ENCODE measurements at places on chromosomes 16 and 17.

DNA sequence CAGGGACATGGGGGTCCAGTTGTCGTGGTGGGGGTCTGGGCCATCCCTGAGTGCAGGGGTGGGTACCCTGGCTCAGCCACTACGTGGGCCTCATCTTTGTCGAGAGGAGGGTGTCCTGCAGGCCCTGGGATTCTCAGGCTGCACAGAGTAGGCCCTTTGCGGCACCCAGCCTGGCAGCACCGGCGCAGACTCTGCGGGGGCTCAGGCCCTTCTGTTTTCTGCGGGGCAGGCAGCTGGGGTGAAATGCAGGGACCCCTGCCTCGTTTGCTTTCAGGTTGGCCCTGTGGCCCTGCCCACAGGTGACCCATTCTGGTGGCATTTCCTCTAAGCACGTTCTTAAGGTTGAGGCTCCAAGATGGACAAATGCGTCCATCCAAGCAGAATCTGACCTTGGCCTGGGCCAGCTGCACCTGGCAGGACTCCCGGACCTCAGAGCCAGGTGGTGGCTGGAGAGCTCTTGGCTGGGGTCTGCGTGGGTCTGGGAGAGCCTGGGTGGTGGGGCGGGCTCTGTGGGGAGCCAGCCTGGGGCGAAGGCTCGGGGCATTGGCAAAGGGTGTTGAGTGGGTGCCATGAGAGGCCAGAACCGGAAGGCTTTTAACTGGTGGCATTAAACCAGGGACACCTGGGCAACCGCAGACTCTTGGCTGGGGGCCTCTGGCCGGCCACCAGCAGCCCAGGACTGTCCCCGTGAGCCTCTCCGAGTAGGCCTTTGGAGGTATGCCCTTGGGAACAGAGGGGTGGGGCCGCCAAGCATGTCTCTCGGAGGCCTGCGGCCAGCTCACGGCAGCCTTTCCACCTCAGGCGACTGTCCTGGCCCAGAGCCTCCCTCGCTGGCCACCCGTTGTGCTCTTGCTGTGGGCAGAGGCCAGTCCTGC lies 16.9 kb downstream of the PRSS27 start:
- no peak for DNase-seq

- DNase-seq, result no peak
Measured at GRCh38 chr16:24151482-24151939, 104.6 kb upstream of the CACNG3 start.

DNA sequence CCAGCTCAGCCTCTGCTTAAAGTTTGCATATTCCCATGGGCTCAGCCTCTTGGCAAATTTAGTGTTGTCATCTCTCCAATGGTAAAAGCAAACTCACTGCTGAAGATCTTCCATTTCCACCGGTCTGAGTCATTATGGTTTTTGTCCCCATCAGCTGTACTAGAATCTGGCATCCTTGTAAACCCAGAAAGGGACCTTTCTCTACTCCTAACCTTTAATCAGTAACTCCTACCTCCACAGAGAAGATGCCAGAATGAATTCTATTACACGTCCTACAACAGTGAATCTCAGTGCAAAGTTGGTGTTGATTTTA lies 45.8 kb downstream of the ZNF652 start:
- no peak for DNase-seq

GRCh38 chr16:11498683-11499082 lies 88.0 kb downstream of the LITAF start:
- no peak for DNase-seq

- peak; percentile 70 for DNase-seq
Measured at GRCh38 chr16:24070851-24071250, 185.3 kb upstream of the CACNG3 start.

DNA sequence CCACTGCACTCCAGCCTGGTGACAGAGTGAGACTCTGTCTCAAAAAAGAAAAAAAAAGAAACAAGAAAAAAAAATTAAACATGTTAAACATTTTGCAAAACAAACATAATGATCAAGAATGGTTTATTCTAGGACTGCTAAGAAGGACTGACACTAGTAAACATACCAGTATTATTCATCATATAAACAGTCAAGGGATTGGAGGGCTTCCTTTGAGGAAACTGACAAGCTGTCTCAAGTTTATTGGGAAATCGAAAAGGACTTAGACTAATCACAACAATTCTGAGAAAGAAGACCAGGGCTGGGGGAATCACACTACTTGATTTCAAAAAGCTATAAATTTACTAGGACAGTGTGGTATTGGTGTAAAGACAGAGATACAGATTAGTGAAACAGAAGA lies 75.5 kb downstream of the MYH10 start:
- DNase-seq, result no peak

DNA sequence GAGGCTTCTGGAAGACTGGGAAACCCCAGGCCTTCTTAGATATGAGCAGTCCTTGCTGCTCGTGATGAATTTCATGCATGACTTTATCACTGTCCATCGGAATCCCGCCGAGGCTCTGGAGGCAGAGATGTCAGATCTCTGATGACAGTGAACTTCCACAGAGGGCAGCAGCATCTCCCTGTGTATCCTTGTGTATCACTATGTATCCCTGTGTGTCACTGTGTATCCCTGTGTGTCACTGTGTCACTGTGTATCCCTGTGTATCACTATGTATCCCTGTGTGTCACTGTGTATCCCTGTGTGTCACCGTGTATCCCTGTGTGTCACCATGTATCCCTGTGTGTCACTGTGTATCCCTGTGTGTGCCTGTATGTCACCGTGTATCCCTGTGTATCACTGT lies 160.2 kb upstream of the CHMP6 start:
- no peak for DNase-seq

GRCh38 chr17:43667947-43668348 lies 6.2 kb upstream of the MEOX1 start:
- no peak for DNase-seq

- no peak for DNase-seq
Measured at GRCh38 chr16:52964290-52964689, 88.4 kb downstream of the CHD9NB start.

GRCh38 chr17:29167393-29168078 lies 12.7 kb downstream of the MYO18A start:
- DNase-seq, result no peak

DNA sequence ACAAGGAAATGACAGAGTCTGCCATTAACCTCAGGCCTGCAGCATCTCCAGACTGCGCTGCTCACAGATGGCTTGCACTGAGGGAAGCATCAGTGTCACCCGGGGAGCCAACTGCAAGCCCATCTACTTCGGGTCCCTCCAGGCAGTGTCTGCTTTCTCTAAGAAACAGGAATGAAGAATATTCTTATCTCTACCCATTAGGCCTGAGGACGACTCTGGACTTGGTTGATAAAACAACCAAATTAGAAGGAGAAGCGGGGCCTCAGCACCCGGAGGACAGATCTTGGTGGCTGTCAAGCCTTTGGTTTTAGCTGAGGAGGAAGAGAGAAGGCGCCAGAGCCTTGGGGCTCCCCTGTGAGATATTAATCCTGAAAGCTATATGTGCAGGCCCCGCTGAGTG lies 19.5 kb upstream of the MGAT5B start:
- DNase-seq, result no peak

- DNase-seq, result no peak
Measured at GRCh38 chr17:78346605-78347250, 13.1 kb downstream of the SOCS3 start.

GRCh38 chr16:275041-275641 lies 603 bp downstream of the RGS11 start:
- DNase-seq, result peak; percentile 54

DNA sequence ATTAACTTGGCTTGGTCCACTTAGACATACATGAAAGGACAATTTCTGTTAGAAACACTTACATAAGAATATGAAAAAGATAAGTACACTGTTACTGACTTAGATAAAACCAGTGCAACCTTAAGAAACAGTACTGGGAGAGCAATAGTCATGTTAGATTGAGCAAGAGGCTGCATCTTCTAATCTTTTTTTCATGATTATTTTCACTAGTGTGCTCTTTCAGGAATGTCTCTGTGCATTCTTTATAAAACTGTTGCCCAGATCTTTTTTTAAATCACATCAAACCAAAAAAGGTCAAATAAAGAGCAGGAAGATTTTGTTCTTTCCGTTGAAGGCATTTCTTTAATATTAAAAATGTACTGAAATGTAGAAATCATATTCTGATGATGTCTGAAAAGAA lies 100.7 kb upstream of the AXIN2 start:
- no peak for DNase-seq

DNA sequence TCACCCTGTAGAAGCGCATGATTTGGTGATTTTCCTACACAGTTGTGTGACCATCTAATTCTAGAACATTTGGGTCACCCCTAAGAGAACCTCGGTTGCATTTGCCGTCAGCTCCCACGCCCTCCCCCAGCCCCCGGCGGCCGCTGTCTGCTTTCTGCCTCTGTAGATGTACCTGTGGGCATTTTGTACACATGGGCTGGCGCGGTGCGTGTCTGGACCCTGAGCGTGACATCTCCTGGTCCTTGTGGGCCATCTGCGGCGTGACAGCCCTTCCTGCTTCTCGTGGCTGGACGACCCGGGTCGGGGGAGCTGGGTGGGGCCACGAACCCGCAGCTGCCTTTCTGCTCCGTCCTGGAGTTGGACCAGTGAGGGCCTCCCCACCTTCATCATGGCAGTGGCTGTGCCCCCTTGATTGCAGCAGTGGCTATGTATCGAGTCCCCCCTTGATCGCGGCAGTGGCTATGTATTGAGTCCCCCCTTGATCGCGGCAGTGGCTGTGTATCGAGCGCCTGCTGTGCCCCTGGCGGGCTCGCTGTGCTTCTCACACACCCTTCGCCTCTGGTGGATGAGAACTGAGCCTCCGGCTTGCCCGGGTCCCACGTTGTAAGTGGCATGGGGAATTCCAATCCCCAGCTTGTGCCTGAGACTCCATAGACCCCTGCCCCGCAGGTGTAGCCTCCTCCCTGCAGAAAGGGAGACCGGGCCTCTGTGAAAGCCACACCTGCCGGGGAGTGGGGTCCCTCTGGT lies 24.1 kb downstream of the GSE1 start:
- DNase-seq, result no peak

GRCh38 chr17:79575229-79575628 lies 35.6 kb downstream of the RBFOX3 start:
- DNase-seq, result no peak

DNA sequence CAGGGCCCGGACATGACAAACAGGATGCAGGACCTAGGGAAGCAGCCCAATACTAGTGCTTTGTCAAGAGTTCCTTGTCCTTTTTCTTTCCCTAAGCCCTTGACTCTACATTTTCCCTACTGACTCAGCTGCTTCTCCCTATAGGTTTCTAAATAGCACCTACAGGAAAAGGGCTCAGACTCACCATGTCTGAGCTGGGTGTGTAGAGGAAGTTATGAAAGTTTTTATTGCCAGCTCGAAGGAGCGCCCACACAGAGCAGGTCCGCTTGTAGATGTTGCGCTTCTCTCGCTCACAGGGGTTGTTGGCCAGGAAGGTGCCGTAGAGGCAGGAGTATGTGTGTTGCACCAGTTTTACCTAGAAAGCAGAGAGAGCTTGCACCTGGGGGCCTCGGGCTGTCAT lies 10.6 kb downstream of the MTMR4 start:
- DNase-seq, result no peak

- DNase-seq, result no peak
Measured at GRCh38 chr17:51740531-51740930, 418.0 kb downstream of the CA10 start.

GRCh38 chr17:17028059-17028877 lies 14.0 kb upstream of the MPRIP start:
- peak; percentile 77 for DNase-seq

- DNase-seq, result no peak
Measured at GRCh38 chr16:88331989-88332920, 50.5 kb upstream of the ZNF469 start.

GRCh38 chr16:84637709-84638108 lies 10.6 kb upstream of the KLHL36 start:
- no peak for DNase-seq

DNA sequence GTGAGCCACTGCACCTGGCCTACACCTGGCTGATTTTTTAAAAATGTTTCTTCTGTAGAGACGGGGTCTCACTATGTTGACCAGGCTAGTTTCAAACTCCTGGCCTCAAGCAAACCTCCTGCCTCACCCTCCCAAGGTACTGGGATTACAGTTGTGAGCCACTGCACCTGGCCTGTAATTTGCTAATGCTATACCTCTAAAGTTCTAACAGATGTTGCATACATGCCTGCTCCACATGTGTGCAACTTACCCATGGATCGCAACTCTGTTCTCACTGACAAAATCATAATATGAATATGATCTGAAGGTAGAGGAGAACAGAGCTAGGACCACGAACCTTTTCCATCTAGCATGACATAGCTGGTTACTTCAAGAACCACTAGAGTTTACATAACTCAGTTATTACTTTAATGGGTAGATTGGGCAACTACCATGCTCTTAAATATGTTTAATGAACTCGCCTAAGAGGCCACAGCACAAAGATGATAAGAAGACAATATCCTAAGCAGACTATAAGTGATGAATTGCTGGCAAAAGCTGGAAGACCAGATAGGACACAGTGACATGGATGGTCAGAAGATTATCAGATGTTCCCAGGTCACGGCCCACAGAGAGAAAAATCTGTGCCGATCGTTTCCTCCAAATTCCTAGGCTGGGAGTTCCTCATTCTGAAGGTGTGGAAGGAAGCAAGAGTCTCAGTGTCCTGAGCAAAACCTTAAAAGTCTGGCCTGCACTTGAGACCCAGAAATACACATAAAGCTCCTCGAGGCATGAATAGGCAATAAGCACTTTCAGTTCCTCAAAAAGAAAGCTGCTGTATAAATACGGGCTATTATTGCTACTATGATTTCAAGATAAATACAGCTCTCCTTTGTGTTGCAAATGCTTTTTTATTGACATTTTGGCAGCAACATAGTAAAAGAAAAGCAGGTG lies 53.6 kb upstream of the ICAM2 start:
- DNase-seq, result no peak

GRCh38 chr17:76048711-76049110 lies 21.6 kb upstream of the EVPL start:
- DNase-seq, result no peak

DNA sequence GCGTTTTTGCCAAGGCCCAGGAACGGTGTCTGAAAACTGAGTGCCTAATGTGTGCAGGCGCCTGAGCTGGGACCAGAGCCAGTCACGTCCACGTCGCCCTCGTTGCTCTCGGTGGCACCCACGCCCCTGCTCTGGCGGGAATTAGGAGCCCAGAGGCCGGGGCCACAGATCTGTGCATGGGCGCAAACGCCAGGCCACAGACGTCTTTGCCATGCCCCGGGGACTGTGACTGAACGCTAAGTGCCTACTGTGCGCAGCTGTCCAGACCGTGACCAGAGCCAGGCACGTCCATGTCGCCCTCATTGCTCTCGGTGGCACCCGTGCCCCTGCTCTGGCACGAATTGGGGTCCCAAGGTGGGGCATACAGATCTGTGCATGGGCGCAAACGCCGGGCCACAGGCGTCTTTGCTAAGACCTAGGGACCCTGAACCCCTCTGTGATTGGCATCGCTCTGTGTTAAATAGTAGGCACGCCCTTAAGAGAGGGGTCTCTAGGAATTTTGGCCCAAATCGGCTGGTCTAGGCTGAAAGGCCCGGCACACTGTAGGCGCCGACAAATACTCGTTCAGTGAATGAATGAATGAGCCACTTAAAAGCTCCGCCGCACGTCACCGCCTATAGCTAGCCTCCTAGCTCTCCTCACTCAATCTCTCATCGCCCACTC lies 827 bp upstream of the UBALD1 start:
- DNase-seq, result no peak

GRCh38 chr16:85126705-85127378 lies 14.6 kb upstream of the CIBAR2 start:
- peak; percentile 45 for DNase-seq

- no peak for DNase-seq
Measured at GRCh38 chr17:66916946-66917345, 47.6 kb upstream of the CACNG4 start.
